Left renal cortex interstitium (tissue), 4 donors: ENCODE measurements at places on chromosomes 1 and 21. TPM values are rescaled to one million over a fixed set of nuclear protein-coding genes. Genes with fewer than 3 reads are reported as not detected.

KCND3 gene
- polyA plus RNA-seq: 1.6 TPM

GPR25 gene
- polyA plus RNA-seq: not detected

OR2AK2 gene
- polyA plus RNA-seq: not detected

SYTL1 gene
- 16.4 TPM for polyA plus RNA-seq

GIPC2 gene
- polyA plus RNA-seq: 17.2 TPM

RNF186 gene
- polyA plus RNA-seq: 0.27 TPM

ACBD3 gene
- 47.3 TPM for polyA plus RNA-seq

C1orf52 gene
- polyA plus RNA-seq: 49.9 TPM

TMEM269 gene
- 0.78 TPM for polyA plus RNA-seq

MROH9 gene
- not detected for polyA plus RNA-seq

NPHS2 gene
- polyA plus RNA-seq: 351 TPM

CYP4Z1 gene
- 0.25 TPM for polyA plus RNA-seq

TRIM58 gene
- polyA plus RNA-seq: 1.6 TPM

OR10Z1 gene
- 0.05 TPM for polyA plus RNA-seq

VWA1 gene
- 53.6 TPM for polyA plus RNA-seq

PRKAA2 gene
- 12.7 TPM for polyA plus RNA-seq

POU2F1 gene
- 15.9 TPM for polyA plus RNA-seq

SLC44A3 gene
- 60.1 TPM for polyA plus RNA-seq

IER5 gene
- polyA plus RNA-seq: 5.8 TPM

OR2M3 gene
- not detected for polyA plus RNA-seq

CRNN gene
- polyA plus RNA-seq: not detected

PKNOX1 gene
- 29.5 TPM for polyA plus RNA-seq

BGLAP gene
- polyA plus RNA-seq: 1.6 TPM

ZMYND12 gene
- polyA plus RNA-seq: 4.3 TPM

MRPS21 gene
- polyA plus RNA-seq: 68.2 TPM

KDF1 gene
- polyA plus RNA-seq: 11.7 TPM

CELA2B gene
- polyA plus RNA-seq: 0.28 TPM

LCE1F gene
- not detected for polyA plus RNA-seq

METTL13 gene
- 37.8 TPM for polyA plus RNA-seq

CHI3L2 gene
- not detected for polyA plus RNA-seq

PBXIP1 gene
- 71.3 TPM for polyA plus RNA-seq

FAM3B gene
- 14.1 TPM for polyA plus RNA-seq
